ENCODE measurements at places on chromosomes 3 and 15.

GRCh38 chr3:147411815-147412241 is 2.7 kb downstream of the ZIC1 start:
- DNase-seq: no peak

GRCh38 chr15:62570405-62570783 is 405.3 kb upstream of the C2CD4B start:
- DNase-seq: no peak

DNA sequence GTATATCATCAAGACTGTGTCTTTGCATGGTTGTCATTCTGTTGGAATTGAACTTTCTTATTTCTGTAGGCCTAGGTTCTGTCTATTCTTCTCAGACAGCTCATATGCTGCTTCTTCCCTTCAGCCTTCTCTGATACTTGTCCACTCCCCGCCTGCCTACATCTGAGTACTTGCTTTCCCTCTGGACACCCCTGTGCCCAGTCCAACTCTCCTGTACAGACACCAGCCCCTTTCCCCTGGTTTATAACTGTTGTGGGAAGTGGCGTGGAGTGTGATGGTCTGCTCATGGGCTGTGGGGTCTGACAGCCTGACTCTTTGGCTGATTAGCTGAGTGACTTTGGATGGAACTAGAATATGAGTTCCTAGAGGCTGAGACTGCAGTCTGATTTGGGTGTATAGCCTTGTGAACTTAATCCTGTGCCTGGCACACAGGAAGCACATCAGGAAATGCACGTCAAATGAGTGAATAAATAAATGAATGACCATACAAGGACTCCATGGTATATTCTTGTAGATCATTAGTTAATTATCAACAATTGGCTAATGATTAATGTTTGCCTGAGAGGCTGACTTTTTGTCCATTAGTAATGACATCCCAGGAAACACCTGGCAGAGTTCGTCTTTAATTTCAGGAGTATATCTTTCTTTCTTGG is 11.8 kb downstream of the CACNA1D start:
- DNase-seq: no peak

- DNase-seq: peak; percentile 59
Measured at GRCh38 chr3:15295506-15295905, 36.9 kb downstream of the SH3BP5 start.

- no peak for DNase-seq
Measured at GRCh38 chr3:37457378-37458065, 283.1 kb upstream of the LRRFIP2 start.

DNA sequence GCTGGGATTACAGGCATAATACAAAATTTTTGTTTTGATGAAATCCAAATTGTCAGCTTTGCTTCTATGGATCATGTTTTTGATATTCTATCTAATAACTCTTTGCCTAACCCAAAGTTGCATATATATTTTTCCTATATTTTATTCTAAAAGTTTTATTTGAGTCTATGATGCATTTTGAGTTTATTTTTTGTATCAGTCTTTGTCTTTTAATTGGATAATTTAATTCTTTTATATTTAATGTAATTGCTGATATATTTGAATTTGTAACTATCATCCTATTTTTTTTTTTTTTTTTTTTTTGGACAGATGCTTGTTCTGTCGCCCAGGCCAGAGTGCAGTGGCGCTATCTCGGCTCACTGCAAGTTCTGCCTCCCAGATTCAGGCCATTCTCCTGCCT is 19.7 kb upstream of the DENND4A start:
- no peak for DNase-seq

- DNase-seq: no peak
Measured at GRCh38 chr3:12751571-12751970, 7.5 kb downstream of the TMEM40 start.

DNA sequence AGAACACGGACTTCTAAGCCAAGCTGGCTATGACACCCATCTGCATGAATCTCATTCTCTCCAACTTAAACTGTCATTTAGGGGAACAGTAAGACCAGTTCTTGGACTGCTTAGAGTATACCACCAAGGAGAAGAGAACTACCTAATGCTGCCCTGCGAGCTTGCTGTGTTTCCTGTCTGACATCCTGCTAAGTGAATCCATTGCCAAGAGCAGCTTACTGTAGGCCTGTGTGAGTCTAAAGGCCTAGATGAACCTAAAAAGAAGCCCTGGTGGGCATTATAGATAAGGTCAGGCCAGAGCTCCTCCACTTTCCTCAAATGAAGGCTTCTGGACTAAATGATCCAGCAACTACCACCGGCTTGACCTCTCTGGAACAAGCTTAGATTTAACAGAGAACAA is 15.0 kb downstream of the LZTFL1 start:
- DNase-seq: no peak

DNA sequence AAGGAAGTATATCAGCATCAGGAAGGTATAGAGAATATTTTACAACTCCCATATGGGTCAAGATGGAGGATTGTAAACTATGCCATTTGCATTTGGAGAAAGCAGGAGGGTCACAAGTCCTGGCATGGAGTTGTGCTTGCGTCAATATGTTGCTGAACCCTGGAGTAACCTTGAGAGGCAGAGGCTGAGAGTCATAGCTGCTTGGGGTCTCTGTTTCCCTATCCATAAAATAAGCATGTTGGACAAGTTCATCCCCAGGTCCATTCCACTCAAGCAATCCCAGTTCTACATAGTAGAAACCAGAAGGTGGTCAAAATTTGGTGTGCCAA is 273.6 kb downstream of the MECOM start:
- no peak for DNase-seq

GRCh38 chr15:66505430-66505811 is 295 bp downstream of the ZWILCH start:
- no peak for DNase-seq

GRCh38 chr3:67804089-67804488 is 149.7 kb upstream of the SUCLG2 start:
- DNase-seq: no peak

- DNase-seq: no peak
Measured at GRCh38 chr3:111210866-111211564, 139.4 kb downstream of the NECTIN3 start.

DNA sequence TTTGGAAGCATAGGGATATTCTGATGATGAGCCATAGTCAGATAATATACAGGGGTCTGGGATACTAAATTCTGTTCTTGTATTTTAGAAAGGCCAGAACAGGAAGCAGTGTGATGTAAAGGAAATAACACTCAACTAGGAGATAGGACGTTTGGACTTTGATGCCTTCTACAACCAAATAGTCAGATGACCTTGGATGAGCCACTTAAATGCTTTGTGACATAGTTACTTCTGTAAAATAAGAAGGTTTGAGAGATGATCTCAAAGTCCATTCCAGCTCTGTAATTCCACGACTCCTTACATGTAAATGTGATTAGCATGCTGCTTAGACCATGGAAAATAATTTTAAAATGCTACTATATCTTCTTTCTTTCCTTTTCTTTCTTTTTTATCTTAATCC is 29.5 kb upstream of the CCDC54 start:
- DNase-seq: no peak

DNA sequence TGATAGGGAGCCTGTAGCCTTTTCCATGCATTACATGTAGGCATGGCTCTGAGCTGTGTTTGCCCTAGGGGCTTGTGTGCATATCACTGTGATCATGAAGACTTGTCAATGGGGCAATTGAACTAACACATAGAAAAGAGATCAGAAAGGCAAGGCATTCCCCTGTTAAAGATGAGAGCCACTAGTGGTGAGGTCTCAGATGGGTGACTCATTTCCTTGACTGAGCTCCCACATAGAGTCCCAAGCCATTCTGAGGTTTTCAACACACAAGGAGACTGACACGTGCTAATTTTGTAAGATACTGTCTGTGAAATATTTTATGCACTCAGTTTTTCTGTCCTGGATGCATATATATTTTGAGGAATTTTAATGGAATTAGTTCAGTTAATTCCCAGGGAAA is 53.8 kb downstream of the SAMMSON start:
- DNase-seq: no peak

DNA sequence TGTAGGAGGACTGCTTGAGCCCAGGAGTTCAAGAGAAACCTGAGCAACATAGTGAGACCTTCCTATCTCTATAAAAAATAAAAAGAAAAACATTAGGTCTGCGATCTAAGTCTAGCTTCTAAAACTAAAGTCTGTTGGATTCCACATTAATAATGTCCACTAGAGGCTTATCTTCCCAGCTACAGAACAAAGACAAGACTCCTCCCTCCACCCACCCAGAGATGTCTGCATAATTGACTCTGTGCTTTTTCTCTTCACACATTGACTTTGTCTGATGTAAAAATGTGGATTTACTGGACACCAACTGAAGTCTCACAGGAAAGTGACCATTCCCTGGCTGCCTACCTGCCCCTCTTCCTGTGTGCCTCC is 91.8 kb downstream of the ATP10A start:
- DNase-seq: no peak

GRCh38 chr15:97459771-97460170 is 500.7 kb upstream of the ARRDC4 start:
- DNase-seq: no peak

DNA sequence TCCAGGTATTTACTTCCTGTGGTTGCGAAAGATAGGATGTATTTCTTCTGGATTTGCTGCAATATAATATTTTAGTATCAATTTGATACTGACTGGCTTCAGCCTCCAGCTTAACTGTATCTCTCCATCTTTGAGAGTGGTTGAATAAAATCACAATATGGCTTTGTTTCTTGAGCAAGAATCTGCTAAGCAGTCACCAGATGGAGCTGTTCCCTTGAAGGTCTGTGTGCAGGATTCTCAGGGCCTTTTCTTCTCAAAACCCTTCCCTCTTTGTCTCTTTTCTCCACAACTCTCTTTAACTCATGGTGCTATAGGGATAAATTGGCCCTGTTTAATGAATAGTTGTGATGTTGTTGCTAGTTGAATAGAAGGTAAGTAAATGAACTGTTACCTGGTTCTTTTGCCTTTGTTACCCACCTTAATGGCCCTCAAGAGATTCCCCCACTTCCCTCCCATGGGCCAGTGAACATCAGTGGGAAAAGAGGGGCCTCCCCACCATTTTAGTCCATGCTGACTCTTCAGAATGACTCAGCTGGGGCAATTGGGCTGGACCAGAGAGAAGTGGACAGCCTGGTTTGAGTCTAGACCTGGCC is 34.8 kb upstream of the RAB6B start:
- peak; percentile 12 for DNase-seq

- DNase-seq: no peak
Measured at GRCh38 chr3:40120806-40121205, 188.7 kb upstream of the EIF1B start.

- DNase-seq: no peak
Measured at GRCh38 chr3:167487556-167487955, 13.7 kb upstream of the SERPINI2 start.

DNA sequence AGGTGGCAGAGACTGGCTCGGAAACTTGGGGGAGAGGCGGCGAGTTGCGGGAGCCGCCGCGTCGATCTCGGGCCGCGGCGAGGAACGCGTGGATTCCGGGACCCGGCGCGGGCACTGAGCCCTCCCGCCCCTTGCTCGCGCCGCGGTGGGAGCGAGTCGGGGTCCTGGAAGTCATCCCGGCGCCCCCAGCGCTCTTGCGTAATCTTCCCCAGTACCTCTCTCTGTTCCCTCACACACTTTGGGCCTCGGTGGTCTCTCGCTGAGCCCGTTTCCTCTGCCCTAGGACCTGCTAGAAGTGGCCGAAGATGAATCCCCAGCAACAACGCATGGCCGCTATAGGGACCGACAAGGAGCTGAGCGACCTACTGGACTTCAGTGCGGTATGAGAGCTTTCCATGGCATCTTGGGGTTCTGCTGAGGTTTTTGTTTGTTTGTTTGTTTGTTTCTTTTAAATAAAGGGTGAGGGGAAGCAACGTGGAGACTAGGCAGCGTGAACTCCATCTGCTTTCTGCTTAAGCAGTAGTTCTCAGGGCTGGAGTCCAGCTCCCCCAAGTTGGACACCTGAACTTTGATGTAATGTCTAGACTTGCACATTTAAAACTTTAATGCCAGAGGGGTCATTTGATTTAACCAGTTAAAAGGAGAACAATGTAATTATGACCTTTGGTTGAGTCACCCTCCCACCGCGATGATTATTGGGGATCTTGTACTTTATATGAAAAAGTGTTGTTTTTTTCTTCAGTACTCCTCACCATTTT is 1.3 kb downstream of the TCF12 start:
- DNase-seq: no peak

DNA sequence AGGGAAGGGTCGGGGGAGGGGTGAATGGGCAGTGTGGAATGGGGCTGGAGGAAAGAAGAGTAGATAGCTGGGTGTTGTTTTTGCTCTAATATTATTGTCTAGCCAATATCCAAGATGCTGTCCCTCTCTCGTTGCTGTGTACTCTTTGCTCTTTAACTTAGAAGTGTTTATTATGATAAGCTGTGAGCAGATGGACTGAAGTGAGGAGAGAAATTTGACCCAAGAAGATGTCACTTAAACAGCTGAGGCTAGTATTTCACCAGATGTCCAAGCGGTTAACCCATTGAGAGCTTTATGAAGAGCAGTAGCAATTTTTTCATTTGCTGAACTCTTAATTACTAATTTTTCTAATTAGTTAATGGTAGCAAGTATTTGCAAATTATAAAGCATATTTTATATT is 212.2 kb upstream of the TP63 start:
- no peak for DNase-seq

- DNase-seq: no peak
Measured at GRCh38 chr15:73227433-73228056, 141.2 kb downstream of the HCN4 start.

DNA sequence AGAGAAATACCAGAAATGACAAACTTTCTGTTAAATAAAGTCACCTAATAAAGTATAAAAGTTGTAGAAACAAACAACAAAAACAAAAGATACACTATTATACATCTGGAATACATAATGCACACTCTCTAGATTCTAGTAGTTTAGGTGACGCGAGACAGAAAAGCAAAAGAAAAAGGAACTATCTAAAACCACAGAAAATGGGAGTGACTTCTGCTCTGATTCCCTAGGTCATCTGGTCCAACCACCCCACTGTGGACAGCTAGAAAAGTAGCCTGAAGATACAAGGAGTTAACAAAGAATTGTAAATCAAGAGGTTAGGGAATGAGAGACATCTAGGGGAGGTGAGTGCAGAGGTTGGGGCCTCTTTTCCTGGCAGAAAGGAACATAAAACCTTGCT is 39.1 kb downstream of the DHX36 start:
- no peak for DNase-seq

GRCh38 chr15:69280783-69281182 is 17.9 kb upstream of the PAQR5 start:
- DNase-seq: no peak

DNA sequence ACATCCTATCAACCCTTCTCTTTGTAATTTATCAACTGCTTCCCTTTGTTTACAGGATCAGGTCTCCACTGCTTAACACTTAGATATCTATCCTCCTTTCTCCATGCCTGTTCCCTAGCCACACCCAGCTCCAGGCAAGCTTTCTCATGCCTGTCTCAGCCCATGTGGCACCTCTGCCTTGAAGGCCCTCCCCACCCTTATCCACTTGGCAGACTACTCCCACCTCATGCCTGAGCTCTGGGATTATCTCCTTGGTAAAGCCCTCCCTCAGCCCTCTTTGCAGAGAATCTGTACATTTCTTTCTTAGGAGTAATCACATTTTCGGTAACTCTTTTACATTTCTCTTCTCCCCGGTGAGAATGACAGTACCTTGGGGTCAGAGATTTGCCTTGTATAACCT is 96.0 kb downstream of the ATP1B3 start:
- no peak for DNase-seq
